NCI-H2081 treated with DMSO at 0.1 percent for 48 hours (cell line): ENCODE measurements at places on chromosomes 11 and 22.

GRCh38 chr22:20399866-20400605 is 6.1 kb downstream of the ZNF74 start:
- no peak for DNase-seq

DNA sequence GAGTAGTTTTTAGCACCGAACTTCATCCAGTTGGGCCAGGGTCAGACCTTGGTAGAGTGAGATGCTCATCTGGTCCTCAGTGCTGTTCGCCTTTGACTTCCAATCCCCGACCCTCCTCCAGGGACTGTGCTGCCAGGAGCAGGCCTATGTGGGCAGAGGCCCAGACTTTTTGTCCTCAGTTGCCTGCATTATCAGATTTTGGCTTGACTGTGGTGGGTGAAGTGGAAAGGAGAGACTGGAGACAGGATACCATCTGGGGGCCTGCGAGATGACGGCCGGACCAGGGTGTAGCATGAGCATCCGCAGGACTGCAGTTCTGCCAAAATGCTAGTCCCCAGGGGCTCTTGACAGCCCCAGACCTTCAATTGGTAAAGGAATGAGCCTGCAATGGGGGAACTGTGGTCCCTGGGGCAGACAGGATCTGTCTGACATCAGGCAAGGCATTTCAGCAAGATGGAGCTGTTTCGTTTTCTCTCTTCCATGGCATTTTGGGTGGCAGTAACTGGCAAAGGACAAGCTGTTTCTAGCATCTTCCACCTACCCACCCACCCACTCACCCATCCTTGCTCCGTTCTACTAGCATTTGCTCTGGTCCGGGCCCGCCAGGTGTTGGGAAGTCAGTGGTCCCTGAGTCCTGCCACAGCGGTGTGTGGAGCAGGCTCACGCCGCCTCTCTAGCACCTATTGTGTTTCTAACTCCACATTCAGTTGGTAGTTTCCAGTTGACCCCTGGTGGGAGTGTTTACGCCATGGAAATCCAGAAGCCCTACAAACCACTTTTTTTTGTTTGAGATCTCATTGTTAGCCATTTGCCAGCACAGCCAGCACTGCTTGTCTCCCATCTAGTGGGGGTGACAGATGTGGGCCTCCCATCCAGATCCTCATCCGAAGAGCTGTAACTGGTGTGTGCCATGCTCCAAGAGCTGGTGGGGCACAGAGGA is 53.5 kb downstream of the OTOG start:
- no peak for DNase-seq

DNA sequence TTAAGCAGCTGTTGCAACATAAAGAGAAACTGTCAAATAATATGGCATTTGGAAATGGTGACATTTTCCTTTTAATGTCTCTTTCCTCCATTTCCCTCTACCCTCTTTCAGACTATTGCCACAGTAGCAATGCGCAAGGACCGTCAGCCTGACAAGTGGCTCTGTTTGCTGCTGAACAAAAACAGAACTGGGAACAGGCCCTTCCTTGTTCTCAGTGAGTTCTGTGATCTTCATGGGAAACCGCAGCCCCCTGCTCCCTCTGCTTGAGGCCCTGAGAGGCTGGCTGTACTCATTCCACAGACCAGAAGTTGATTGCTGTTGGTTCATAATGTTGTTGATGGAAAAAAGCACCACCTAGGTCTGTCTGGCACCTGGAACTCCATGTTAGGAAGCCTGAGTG is 559.7 kb downstream of the OPCML start:
- DNase-seq: no peak

DNA sequence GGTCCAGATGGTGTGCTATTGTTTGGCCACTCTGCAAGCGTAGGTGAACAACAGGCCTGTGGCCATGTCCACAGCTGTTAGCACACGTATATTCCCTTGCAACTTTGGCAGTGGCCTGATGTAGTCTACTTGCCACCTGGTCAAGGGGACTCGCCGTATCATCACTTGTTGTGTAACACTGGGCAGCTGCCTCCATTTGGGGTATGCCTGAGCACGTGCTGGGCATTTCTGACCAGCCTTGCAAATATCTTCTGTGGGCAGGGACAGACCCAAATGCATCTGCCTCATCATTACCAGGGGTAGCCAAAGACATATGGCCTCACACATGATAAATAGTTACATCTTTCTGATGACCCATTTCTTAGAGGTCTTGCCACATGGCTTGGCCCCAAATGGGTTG is 434.2 kb downstream of the DYNC2H1 start:
- DNase-seq: no peak

GRCh38 chr11:34044664-34045485 is 6.7 kb upstream of the CAPRIN1 start:
- DNase-seq: no peak

GRCh38 chr22:19819911-19820879 is 34.5 kb downstream of the GNB1L start:
- DNase-seq: no peak

GRCh38 chr22:22348127-22348814 is 103.7 kb downstream of the VPREB1 start:
- DNase-seq: no peak

DNA sequence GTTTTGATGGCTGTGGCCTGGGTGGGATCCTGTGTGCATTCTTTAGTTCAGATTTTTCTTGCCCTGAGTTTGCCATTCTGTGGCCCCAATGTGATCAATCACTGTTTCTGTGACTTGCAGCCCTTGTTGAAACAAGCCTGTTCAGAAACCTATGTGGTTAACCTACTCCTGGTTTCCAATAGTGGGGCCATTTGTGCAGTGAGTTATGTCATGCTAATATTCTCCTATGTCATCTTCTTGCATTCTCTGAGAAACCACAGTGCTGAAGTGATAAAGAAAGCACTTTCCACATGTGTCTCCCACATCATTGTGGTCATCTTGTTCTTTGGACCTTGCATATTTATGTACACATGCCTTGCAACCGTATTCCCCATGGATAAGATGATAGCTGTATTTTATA is 620 bp downstream of the OR4C16 start:
- no peak for DNase-seq

DNA sequence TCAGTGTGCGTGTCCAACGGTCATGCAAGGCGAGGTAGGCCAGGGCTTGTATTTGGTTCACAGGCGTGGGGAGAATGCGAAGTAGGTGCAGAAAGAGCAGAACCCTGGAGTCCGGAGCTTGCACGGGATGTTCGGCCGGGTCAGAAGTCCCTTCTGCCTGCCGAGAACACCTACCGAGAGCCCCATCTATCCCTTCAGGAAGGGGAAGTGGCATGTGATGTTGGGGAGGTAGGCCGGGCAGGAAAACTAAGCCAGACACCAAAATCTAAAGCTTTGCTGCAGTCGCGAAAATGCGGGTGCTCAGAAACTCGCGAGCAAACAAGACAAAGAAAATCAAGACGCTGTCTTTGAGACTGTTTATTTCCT is 435 bp upstream of the TAF6L start:
- DNase-seq: no peak

DNA sequence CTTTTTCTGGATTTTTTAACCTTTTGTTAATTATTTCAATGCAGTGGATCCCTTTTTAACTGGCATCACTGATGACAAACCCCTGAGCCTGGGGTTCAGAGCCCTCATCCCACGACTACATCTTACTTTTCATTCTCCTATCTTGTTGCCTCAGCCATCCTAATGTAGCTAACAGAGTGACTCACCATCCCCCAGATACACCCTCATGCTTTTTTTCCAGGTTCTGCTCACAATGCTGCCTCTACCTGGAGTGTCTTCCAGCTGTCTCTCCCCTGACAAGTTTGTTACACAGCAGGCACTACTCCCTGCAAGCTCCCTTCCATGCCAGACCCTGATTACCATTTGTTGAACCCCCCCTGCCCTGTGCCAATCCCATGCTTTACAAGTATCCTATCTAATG is 135.4 kb downstream of the NCAM1 start:
- DNase-seq: no peak
